ENCODE measurements at places on chromosomes 13 and 19. TPM values are rescaled to one million over a fixed set of nuclear protein-coding genes. Genes with fewer than 3 reads are reported as not detected.

The ANGPTL8 gene
- not detected for total RNA-seq

The ZNF534 gene
- 0.20 TPM for total RNA-seq

The CEACAM7 gene
- total RNA-seq, result 0.11 TPM

The ZNF420 gene
- total RNA-seq, result 11.2 TPM

DNA sequence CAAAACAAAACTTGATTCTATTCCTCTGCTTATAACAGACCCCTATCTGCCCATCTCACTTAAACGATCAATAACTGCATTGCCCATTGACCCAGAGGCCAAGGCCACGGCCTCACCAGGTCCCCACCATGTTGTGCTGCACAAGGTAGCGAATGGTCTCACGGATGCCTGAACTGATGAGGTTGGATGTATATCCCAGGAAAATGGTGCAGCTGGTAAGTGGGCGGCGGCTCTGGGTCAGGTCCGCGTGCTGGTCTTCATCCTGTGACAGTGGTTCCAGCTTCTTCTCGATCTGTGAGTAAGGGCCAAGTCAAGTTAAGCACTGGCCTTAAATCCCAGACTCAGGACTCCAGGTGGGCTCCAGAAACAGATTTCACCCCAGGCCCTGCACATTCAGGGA lies 1.6 kb downstream of the DHPS start:
- H3K36me3 ChIP-seq, result peaks cover 12% of the 10 kb centered on the region
- no peak overlapping the region for H3K27ac ChIP-seq
- H3K4me3 ChIP-seq, result no peak overlapping the region
- no peaks in the 10 kb centered on the region for H3K27me3 ChIP-seq
- DNase-seq, result no peak

DNA sequence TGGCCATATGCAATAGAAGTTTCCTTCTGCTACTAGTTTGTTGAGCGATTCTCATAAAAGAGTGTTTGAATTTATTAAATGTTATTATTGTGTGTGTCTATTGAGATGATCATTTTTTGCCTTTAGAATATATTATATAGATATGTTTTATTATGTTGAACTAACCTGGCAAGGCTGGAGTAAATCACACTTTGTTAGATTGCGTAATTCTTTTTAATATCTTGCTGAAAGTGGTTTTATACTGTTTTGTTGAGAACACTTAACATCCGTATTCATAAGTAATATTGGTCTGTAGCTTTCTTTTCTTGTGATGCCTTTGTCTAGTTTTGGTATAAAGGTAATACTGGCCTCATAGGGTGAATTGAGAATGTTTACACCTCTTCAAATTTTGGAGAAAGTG lies 574.3 kb upstream of the PCDH20 start:
- H3K27ac ChIP-seq, result no peak overlapping the region
- no peaks in the 10 kb centered on the region for H3K4me1 ChIP-seq
- DNase-seq, result peak; percentile 67
- no peaks in the 10 kb centered on the region for H3K27me3 ChIP-seq
- no peak overlapping the region for H3K4me3 ChIP-seq

- H3K27ac ChIP-seq, result no peak overlapping the region
- DNase-seq, result no peak
- H3K36me3 ChIP-seq, result peaks cover 15% of the 10 kb centered on the region
- H3K4me3 ChIP-seq, result no peak overlapping the region
- H3K27me3 ChIP-seq, result no peaks in the 10 kb centered on the region
- no peaks in the 10 kb centered on the region for H3K4me1 ChIP-seq
Measured at GRCh38 chr13:44976949-44977583, 12.2 kb downstream of the NUFIP1 start.

DNA sequence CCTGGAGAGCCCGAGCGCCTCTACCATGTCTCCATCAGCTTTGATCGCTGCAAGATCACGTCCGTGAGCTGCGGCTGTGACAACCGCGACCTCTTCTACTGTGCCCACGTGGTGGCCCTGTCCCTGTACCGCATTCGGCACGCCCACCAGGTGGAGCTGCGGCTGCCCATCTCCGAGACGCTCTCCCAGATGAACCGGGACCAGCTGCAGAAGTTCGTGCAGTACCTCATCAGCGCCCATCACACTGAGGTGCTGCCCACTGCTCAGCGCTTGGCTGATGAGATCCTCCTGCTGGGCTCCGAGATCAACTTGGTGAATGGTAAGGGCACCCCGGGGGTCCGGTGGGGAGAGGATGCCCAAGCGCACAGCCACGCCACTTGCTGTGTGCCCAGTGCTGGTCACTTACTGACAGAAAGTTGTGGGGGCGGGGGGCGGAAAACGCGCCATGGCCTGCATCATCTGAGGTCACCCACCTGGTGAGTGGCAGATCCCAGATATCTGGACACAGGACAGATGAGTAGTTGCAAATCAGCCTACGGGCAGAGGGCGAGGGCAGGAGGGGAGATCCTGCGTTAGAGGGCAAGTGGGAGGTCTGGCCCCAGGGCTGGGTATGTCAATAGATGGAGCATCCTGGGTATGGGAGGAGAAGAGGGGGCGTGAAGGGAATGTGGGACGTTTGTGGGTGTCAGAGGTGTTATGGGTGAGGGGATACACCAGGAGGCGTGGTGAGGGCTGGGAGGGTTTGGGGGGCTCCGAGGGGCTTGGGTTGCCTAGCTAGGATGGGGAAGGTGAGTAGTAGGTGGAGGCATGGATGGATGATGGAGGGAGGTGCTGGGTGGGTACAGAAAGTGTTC lies 9.8 kb downstream of the ZSWIM4 start:
- H3K27ac ChIP-seq, result no peak overlapping the region
- peak; percentile 69 for DNase-seq
- H3K4me1 ChIP-seq, result peaks cover 6% of the 10 kb centered on the region
- H3K36me3 ChIP-seq, result peaks cover 20% of the 10 kb centered on the region
- no peaks in the 10 kb centered on the region for H3K27me3 ChIP-seq

GRCh38 chr13:81726037-81726726 lies 1385.3 kb upstream of the SPRY2 start:
- H3K27ac ChIP-seq, result no peak overlapping the region
- DNase-seq, result no peak
- no peaks in the 10 kb centered on the region for H3K36me3 ChIP-seq
- no peaks in the 10 kb centered on the region for H3K4me1 ChIP-seq
- no peaks in the 10 kb centered on the region for H3K27me3 ChIP-seq

DNA sequence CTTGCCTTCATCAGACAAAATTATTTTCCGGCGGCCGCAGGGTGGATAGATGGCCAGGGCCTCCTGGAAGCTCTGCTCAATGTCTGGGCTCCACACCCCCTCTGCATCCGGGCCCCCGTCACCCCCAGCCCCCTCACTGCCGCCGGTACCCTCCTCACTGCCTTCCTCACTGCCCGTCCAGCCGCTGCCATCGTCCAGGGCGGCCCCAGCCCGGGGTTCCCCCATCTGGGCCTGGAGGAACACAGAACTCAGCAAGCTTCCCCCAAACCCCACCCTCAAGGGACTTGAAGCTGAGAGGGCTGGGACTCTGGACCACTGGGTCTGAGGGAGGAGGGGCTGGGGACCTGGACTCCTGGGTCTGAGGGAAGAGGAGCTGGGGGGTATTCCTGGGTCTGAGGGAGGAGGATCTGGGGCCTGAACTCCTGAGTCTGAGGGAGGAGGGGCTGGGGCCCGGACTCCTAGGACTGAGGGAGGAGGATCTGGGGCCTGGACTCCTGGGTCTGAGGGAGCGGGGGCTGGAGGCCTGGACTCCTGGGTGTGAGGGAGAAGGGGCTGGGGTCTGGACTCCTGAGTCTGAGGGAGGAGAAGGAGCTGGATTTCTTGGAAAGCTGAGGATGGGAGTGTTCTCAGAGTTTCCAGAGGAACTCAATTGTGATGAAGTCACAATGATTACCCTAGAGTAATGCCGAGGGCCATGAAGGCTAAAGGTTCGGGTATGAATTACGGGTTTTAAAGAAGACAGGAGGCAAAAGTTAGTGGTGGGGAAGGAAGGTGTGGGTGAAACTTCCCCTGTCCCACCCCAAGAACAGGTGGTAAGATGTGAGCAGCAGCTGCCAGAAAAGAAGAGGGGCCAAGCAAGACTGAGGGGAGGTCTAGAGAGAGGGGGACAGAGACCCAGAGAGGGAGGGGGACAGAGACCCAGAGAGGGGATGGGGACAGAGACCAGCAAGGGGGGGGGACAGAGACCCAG lies 2.1 kb downstream of the TEAD2 start:
- peak overlapping the region; percentile 20 for H3K27ac ChIP-seq
- DNase-seq, result no peak
- H3K36me3 ChIP-seq, result peaks cover 2% of the 10 kb centered on the region
- no peak overlapping the region for H3K4me3 ChIP-seq
- peaks cover 8% of the 10 kb centered on the region for H3K4me1 ChIP-seq

The CBY2 gene
- not detected for total RNA-seq

The KLK7 gene
- total RNA-seq, result 0.31 TPM

DNA sequence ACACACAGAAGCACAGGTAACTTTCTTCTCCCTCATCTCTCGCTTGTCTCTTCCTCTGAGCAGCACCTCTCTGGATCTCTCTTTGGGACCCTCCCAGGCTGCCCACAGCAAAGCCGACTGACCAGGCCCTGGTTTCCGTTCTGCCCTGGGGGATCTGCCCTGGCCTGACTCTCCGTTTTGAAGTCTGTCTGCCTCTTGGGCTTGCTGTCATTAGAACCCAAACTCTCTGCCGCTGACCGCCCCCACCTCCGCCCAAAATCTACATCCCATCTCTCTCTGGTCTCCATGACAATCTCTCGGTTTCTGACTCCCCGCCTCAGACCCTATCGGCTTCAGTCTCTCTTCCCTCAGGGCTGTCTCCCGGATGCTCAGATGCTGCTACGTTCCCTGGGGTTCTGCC lies 6.9 kb downstream of the KCNC3 start:
- H3K27me3 ChIP-seq, result no peaks in the 10 kb centered on the region
- no peaks in the 10 kb centered on the region for H3K36me3 ChIP-seq
- no peak overlapping the region for H3K4me3 ChIP-seq
- DNase-seq, result no peak

GRCh38 chr13:79185580-79185979 lies 220.5 kb downstream of the RBM26 start:
- H3K27me3 ChIP-seq, result no peaks in the 10 kb centered on the region
- no peaks in the 10 kb centered on the region for H3K36me3 ChIP-seq
- no peak overlapping the region for H3K4me3 ChIP-seq
- no peak overlapping the region for H3K27ac ChIP-seq
- no peaks in the 10 kb centered on the region for H3K4me1 ChIP-seq
